Germinal center (tissue), 1 donor: ENCODE measurements at places on chromosomes 7 and 10.
A peak's percentile ranks its signal among the peaks of the same experiment; 100 is the strongest.

GRCh38 chr7:69568266-69568665 is 30.0 kb upstream of the AUTS2 start:
- DNase-seq: no peak

DNA sequence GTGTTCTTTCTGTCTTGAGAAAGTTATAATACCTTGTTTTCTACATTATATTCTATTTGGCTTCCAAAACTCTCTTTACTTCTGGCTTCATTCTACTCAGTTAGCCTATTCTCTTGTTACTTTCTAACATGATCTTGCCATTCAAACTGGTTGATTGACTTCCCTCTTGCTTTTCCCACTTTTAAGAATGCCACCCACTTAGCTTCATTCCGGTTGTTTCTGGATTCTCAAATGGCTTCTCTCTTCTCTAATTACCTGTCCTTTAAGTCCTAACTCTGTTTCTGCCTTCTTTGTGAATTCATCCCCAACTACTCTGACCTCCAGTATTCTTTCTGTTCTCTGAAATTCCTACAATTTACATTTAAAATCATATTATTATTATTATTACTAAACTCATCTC is 52.0 kb downstream of the ANKIB1 start:
- DNase-seq: no peak

DNA sequence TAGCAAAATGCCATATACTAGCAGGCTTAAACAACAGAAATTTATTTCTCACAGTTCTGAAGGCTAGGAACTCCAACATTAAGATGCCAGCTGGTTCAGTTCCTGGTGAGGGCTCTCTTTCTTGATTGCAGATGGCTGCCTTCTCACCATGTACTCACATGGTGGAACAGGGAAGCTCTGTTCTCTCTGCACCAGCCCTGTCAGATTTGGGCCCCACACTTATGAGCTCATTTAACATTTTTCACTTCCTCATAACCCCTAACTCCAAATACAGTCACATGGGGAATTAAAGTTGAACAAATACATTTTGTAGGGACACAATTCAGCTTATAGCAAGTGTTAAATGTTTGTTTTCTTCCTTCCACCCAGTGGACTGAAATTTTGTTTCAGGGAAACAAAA is 218.6 kb upstream of the TAC1 start:
- DNase-seq: no peak

GRCh38 chr7:156039971-156040677 is 227.9 kb upstream of the SHH start:
- DNase-seq: no peak

DNA sequence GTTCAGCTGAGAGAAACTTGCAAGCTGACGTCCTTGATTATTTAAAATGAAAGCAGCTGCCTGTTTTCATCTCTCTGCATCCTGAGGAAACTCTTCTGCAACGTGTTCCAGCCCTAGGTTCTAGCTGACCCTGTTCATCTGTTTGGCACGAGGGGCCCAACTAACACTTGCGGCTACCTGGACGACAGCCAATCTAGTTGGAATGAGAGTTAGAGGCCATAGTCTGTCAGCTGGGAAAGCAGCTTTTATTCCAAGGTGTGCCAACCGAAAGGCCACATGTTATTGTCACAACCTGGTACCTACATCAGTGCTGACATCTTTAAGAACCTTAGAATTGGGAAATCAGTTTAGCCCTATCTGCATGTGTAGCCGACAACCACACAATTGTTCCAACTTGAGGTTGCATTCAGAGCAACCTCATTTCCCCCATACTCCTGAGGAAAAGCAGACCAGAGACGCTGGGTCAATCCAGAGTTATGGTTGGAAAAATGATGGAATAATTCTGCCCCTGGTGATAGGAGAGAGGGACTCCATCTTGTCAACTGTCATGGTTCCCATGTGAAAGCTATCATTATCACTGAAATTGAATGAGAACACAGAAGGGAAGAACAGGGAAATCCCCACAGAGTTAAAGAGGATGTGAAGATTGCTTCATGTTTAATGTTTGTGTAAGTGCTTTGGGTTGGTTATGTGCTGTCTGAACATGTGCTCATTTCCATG is 121.6 kb downstream of the EGFR start:
- peak; percentile 36 for DNase-seq

- no peak for DNase-seq
These were observed 434.7 kb downstream of the TNS3 start for GRCh38 chr7:47147213-47147631.

DNA sequence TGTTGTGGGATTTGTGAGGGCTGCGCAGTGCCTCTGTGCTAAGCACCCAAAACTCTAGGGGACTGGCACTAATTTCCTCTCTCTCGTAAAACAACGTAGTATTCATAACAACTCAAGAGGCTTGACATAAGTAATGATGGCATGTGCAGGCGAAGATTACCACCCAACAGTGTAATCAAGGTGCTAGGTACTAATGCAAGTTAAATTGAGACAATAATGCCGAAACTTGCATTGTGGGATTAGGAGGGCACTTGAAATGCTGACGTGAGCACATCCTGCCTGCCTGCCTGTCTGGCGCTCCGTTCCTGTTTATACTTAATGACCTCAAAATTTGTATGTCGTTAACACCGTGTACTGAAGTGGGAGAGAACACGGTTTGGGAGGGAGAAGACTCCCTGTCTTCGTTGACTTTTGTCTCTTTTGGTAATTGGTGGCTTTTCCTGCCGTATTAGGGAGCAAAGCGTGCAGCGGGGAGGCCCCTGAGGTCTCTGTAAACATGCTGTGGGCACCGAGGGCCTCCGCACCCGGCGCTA is 139.0 kb downstream of the MGMT start:
- peak; percentile 60 for DNase-seq

GRCh38 chr10:132684164-132684891 is 101.6 kb downstream of the NKX6-2 start:
- no peak for DNase-seq

DNA sequence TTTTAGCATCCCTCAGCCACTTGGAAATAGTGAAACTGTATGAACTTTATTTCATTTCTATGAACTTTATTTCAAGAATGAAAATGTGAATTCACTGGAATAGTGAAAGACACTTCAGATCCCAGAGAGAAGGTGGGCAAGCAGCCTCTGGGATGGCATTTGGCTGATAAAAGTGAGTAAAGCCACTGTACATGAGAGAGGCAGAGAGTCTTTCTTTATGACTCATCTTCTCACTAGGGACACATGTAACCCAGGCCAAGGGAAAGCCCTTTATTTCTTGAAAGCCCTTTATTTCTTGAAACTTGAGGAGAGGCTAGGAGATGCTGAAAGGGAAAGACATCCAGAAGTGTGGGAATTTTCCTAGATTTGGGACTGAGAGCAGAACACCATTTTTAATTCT is 148.9 kb upstream of the SMIM30 start:
- DNase-seq: no peak

DNA sequence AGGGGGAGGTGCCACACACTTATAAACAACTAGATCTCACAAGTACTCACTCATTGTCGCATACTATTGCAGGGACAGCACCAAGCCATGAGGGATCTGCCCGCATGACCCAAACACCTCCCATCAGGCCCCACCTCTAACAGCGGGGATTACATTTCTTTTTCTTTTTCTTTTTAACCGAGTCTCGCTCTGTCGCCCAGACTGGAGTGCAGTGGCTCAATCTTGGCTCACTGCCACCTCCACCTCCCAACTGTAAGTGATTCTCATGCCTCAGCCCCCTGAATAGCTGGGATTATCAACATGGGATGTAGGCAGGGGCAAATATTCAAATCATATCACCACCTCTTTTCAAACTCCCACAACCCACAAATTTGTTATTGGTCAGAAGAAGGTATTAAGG is 76.7 kb downstream of the SKAP2 start:
- no peak for DNase-seq

GRCh38 chr10:43395571-43396060 is 13.4 kb downstream of the HNRNPF start:
- DNase-seq: no peak
